ENCODE measurements at places on chromosomes 16 and 17.
A peak's percentile ranks its signal among the peaks of the same experiment; 100 is the strongest.

- no peak for DNase-seq
These were observed 157.6 kb downstream of the CPPED1 start for GRCh38 chr16:12646098-12646489.

DNA sequence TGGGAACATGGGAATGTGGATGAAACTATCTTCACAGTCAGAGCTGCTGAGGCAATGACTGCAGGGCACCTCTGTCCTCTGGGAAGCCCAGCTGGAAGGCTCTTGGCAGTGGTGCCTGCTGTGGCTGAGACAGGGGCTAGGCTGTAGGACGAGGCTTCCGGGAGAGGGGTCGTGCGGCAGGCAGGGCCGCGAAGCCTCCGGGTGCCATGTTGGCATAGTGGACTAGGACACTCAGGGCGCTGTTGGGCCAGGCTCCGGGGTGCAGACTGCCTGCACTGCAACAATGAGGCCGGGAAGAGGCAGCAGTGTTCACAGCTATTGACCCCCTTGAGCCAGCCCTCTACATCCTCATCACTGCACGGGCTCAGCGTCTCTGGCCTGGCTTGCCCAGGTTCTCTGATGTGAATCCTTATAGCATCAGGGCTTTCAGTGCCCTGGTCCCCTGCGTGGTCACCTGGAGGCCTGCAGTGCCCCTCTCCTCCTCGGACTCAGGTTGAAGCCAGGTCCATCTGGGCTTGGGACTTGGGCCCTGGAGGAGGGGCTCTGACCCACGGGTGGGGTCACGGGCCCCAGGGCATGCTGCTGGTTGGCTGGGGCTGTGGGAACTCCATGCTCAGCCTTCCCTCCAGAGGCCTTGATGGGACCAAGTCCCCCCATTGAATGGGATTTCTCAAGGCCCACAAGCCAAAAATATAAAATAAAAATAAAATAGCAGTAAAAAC, 91.6 kb downstream of the TNFRSF13B start:
- DNase-seq, result no peak

- DNase-seq, result no peak
These were observed 61.1 kb upstream of the CPHXL start for GRCh38 chr16:75787440-75787839.

DNA sequence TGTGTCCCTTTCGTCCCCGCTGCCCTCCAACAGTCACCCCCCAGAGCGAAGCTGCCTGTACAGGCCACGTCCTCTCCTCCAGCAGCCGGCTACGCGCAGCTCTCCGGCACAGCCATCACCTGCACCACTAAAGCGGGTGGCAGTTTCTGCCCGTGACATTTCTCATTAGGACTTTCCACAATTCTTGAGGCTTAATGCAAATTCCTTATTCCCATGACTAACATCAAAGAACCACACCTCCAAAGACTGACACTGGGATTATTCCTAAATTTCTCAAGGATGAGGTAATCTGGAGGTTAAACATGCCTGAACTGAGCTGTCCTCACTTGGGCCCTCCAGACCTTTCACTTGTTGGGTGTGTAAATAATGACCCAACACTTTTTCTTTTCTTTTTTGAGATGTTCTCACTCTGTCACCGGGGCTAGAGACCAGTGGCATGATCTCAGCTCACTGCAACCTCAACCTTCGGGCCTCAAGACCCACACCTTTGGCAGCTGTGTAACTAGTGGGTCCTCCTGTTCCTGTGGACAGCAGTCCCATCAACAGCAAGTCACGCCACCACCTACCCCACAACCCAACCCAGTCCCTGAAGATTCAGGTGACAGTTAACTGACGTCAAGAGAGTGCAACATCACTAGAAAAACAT, 11.7 kb downstream of the ANKRD11 start:
- no peak for DNase-seq

GRCh38 chr17:35213412-35213940, 19.3 kb upstream of the SLC35G3 start:
- DNase-seq, result no peak

- peak; percentile 71 for DNase-seq
These were observed 26.1 kb upstream of the CBFA2T3 start for GRCh38 chr16:89002851-89003830.

- DNase-seq, result no peak
These were observed 9.7 kb downstream of the VASN start for GRCh38 chr16:4381072-4381934.

Measured in liver (tissue), 10 donors.